Activated naive CD8-positive, alpha-beta T cell treated with anti-CD3 and anti-CD28 coated beads for 36 hours (primary cell): ENCODE measurements at places on chromosomes 16 and 17. TPM values are rescaled to one million over a fixed set of nuclear protein-coding genes. Genes with fewer than 3 reads are reported as not detected.
A peak's percentile ranks its signal among the peaks of the same experiment; 100 is the strongest.

DNA sequence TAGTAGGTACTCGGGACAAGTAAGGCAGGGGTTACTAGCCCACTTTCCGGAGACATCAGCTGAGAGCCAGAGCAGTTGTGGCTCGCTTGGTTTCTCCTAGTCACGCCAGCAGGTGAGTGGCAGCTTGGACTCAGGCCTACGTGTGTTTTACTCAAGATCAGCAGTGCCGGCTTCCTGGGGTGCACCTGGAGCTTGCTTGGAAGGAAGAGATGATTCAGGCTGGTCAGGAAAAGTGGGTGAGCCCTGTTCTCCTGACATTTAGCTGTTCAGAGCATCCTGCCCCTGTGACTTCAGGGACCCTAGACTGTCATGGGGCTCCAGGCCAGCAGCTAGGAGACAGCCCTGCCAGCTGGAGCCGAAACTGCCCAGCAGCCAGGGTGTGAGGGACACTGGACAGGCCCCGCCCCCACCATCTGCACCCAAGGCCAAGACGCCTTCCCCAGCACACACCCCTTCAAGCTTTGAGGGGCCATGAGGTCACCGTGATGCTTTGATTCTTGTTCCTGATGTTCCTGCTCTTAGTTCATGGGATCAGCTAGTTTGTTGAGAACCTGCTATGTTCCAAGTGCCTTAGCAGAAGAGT is 238.0 kb upstream of the CIBAR2 start:
- no peak for DNase-seq

GRCh38 chr17:49573510-49574322 is 2.0 kb upstream of the NXPH3 start:
- DNase-seq: no peak

DNA sequence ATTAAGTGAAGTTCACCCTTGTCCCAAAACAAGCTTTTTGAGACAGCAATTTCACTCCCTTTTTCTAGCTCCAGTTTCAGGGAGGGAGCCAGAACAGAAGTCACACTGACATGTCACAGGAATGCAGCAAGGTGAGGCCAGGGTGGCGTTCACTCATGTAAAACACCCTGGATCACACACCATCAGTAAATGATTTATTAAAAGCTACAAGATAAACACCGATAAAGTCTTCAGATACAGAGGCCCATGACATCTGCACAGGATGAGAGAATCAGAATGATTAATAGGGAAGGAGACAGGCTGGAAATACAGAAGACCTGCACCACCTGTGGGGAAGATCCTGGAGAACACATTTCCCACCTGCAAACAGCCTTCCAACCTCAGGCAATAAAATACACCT is 77.5 kb upstream of the DYNLRB2 start:
- no peak for DNase-seq

MYH13 gene
- total RNA-seq: not detected

GRCh38 chr16:67407176-67407787 is 9.0 kb downstream of the ZDHHC1 start:
- DNase-seq: no peak

DNA sequence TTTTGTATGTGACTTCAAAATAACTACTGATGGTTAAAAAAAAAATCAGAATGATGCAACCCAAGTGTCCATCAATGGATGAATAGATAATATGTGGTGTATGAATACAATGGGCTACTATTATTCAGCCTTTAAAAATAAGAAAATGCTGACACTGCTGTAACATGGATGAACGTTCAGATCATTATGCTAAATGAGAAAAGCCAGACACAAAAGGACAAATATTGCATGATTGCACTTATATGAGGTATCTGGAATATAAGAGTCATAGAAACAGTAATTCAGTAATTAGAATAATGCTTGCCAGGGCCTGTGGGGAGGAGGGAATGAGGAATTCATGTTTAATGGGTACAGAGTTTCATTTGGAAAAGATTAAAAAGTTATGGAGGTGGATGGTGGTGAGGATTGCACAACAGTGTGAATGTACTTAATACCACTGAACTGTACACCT is 25.4 kb downstream of the TENT4B start:
- no peak for DNase-seq

SLC16A6 gene
- total RNA-seq: 6.0 TPM

- no peak for DNase-seq
Measured at GRCh38 chr16:2325791-2326190, 14.7 kb downstream of the ABCA3 start.

DNA sequence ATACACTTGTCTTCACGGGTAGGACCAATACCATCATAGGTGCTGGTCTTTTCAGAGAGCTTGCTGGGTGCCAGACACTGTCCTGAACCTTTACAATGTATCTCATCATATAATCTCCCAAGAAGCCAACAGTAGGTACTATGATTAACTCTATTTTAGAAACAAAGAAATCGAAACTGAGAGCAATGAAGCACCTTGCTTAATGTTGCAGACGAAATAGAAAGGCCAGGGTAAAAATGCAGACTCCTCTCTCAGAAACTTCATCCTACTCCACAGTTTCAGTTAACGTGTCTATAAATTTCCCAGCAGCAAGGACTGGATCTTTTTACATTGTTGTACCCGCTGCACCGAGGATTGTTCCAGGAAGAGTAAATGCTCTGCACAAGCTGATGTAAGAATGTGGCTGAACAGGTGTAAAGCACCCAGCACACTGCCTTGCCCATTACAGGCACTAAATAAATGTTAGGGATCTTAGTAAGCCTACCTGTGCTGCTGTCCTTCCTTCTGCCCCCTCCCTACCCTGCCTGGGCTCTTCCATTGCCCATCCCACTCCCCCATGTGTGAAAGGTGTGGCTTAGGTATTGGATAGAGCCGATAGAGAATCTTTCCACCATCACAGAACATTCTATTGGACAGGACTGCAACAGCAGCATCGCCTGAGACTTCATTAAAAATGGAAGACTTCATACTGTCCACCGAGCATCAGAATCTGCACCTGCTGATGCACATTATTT is 476.7 kb downstream of the SOX9 start:
- DNase-seq: no peak

GRCh38 chr17:15261802-15262290 is 3.3 kb downstream of the PMP22 start:
- no peak for DNase-seq

BTBD17 gene
- total RNA-seq: not detected

KRT20 gene
- not detected for total RNA-seq

TAC4 gene
- not detected for total RNA-seq

- DNase-seq: peak; percentile 36
Measured at GRCh38 chr16:67277294-67277998, 1.9 kb upstream of the PLEKHG4 start.

TPSG1 gene
- not detected for total RNA-seq

SLC9A5 gene
- 6.1 TPM for total RNA-seq

GRCh38 chr17:29252101-29252791 is 5.6 kb downstream of the CRYBA1 start:
- no peak for DNase-seq
